ENCODE measurements at places on chromosomes 6 and 20.

DNA sequence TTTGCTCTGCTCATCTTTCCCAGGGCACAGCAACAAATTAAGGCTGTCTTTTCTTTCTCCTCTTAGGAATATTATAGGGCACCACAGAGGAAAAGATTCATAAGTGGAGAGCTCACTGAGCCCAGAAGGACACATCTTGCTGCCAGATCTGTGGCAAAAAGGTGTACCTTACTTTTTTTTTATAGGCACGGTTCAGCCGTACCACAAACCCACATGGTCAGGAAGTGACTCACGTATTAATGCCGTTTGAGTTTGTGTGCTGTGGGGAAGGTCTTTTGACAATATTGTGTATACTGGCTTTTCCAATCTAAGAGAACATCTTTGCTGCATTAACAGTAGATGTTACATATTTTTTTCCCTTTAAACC, 28.4 kb downstream of the PAQR8 start:
- peak; percentile 51 for DNase-seq

DNA sequence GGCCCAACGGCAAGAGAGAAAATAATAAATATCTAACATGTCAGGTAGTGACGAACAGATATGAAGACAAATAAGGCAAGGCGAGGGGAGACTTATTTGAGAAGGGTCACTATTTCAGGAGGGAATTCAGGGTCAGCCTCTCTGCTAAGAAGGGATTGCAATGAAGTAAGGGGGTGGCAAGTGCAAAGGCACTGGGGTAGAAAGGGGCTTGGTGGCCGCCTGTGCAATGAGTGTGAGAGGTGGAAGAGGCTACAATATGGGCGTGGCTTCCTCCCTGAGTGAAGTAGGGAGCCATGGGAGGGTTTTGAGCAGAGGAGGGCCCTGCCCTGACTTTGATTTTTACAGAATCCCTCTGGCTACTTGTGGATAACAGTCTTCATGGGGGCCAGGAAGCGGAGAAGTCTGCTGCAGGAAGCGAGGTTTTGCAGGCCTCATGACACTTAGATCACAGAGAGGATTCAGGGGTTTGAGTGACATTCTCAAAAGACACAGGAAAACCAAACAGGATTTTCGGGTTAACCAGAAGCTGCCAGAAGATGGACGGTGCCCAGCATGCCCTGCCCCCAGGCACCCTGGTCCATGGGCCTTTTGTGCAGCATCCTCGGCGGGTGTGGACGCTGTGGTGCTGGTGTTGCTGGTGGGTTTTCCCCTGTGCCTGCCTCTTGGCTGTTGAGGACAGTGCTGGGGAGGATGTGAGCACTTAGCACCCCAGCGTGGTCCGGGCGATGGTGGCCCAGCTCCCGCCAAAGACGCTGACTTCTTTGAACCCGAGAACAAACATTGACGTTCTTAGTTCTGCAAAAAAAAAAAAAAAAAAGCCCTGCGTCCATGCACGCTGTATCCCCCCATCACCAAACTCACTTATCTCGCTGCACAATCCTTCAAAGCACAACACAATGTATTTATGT, 124.2 kb upstream of the PTPN1 start:
- DNase-seq: no peak

GRCh38 chr20:45863543-45864470, 6.4 kb downstream of the ZSWIM3 start:
- no peak for DNase-seq

DNA sequence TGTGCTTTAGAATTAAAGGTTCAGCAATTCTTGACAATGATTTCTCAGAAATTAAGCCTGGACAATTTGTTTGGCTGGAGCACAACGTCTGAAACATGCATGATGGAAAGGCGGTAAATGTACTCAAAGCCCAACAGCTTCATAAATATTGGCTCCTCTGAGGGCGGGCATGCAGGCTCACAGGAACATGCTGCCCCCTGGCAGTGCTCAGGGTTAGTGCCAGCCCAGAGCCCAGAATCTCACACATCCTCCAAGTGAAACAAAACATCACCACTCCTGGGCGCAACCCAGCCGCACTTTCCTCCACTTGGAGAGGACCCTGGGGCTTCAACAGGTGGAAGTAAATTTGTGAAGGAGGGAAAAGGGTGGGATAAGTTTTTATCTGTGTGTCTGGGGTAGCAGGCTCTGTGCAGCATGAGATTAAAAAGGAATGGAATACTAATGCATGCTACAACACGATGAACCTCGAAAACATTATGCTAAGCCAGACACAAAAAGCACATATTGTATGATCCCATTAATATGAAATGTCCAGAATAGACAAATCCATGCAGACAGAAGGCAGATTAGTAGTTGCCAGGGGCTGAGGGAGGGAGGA, 54.1 kb upstream of the PTPRT start:
- DNase-seq: no peak

- no peak for DNase-seq
Measured at GRCh38 chr6:12158686-12159415, 131.3 kb upstream of the EDN1 start.

DNA sequence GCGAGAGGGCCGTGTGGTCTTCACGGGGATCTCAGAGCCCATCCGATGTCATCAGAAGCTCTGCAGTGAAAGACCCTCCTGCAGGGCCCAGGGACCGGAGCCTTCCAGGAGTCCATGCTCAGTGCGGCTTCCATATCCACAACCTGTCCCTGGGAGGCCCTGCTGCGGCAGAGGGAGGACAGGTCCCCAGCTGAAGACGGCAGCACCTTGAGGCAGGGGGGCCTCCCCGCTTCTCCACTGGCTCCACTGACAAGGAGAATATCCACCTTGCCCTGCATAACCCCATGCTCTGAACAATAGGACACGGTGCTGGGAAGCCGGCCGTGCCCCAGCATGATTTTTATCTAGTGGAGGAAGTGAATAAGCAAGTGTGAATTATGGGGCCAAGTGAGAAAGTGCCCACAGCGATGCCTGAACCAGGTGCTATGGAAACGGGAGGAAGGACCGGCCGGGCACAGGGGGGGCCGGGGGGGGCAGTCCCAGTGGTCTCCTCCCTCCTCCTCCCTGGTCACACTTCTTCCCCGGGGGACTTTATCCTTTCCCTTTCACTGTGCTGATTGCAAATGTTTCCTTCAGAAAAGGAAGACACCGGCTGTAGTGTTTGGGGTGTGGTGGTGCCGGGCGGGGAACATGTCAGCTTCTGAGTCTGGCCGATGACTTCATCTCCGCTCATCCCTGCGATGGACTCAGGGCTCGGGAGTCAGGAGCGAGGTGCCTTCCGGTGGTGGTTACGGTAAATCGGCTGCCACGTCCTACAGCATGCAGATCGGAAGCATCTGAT, 225.1 kb downstream of the ERMARD start:
- DNase-seq: no peak

GRCh38 chr20:3074812-3075211, 3.4 kb downstream of the OXT start:
- DNase-seq: no peak

DNA sequence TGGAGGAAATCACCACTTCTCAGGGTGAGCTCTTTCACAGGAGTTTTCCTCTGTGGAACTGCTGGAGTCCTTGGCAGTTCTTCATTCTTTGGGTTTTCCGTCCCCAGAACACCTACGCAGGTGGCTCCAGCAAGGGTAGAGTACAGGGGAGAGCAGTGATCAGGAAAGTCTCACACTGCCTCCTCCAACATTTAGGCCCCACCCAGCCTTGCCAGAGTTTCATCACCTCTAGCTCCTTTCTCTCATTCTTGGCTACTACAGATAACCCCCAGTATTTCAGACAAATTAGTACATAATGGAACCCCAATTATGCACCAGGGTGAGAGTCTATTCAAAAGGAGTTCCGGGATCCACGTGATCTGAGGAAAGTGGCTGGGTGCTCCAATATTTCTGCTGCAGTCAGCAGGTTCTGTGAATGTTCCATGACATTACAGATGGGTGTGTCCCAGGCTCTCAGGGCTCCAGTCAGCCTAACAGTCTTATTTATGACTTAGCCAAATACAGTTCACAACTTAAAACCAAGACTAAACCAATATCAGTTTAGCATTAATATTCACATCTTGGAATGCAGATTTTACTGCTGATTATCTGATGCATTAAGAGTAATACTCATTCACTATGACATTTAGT, 44.6 kb downstream of the GPR63 start:
- no peak for DNase-seq

DNA sequence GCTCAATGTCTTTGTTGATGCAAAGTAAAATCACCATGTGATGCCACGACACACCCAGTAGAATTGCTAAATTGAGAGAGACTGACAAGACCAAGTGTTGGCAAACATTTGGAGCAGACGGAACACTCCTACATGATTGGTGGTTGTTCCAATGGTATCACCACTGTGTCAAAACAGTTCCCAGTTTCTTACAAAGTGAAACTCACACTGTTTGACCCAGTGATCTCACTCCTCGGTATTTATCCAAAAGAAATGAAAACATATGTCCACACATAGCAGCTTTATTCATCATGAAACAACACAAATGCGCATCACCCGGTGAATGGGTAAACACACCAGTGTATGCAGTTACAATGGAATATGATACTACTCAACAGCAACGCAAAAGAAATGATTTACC, 74.0 kb upstream of the SULF2 start:
- DNase-seq: peak; percentile 27

GRCh38 chr6:70375882-70376281, 37.4 kb upstream of the FAM135A start:
- DNase-seq: no peak
